ENCODE measurements at places on chromosomes 5 and 9. TPM values are rescaled to one million over a fixed set of nuclear protein-coding genes. Genes with fewer than 3 reads are reported as not detected.

- no peak overlapping the region for H3K4me3 ChIP-seq
- DNase-seq = no peak
- H3K36me3 ChIP-seq = no peaks in the 10 kb centered on the region
- H3K27me3 ChIP-seq = peaks cover 5% of the 10 kb centered on the region
- H3K4me1 ChIP-seq = no peaks in the 10 kb centered on the region
Measured at GRCh38 chr5:133904641-133905040, 63.8 kb downstream of the C5orf15 start.

DNA sequence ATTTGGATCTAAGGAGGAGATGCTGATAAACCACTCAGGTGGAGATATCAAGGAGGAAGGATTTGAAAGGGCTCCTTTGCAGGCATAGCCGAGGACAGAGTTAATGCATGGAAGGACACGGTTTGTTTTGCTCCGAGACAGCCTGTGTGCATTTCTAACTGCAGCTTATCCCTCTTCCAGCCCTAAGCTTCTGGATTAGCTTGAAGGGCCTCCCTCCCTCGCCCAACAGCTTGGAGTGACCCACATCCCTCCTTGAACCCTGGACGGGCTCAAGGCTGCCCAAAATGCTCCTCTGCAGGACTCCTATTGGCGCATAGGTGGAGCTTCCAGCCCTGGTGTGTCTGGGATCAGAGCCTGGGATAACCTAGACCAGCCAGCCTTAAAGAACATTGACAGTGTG lies 66.7 kb downstream of the PPARGC1B start:
- no peaks in the 10 kb centered on the region for H3K27me3 ChIP-seq
- no peak overlapping the region for H3K4me3 ChIP-seq
- no peak for DNase-seq
- H3K4me1 ChIP-seq = peaks cover 11% of the 10 kb centered on the region
- H3K27ac ChIP-seq = no peak overlapping the region

- no peak overlapping the region for H3K27ac ChIP-seq
- peaks cover 11% of the 10 kb centered on the region for H3K4me1 ChIP-seq
- H3K4me3 ChIP-seq = no peak overlapping the region
- DNase-seq = no peak
- no peaks in the 10 kb centered on the region for H3K36me3 ChIP-seq
- no peaks in the 10 kb centered on the region for H3K27me3 ChIP-seq
Measured at GRCh38 chr9:91534374-91534773, 110.7 kb upstream of the NFIL3 start.

DNA sequence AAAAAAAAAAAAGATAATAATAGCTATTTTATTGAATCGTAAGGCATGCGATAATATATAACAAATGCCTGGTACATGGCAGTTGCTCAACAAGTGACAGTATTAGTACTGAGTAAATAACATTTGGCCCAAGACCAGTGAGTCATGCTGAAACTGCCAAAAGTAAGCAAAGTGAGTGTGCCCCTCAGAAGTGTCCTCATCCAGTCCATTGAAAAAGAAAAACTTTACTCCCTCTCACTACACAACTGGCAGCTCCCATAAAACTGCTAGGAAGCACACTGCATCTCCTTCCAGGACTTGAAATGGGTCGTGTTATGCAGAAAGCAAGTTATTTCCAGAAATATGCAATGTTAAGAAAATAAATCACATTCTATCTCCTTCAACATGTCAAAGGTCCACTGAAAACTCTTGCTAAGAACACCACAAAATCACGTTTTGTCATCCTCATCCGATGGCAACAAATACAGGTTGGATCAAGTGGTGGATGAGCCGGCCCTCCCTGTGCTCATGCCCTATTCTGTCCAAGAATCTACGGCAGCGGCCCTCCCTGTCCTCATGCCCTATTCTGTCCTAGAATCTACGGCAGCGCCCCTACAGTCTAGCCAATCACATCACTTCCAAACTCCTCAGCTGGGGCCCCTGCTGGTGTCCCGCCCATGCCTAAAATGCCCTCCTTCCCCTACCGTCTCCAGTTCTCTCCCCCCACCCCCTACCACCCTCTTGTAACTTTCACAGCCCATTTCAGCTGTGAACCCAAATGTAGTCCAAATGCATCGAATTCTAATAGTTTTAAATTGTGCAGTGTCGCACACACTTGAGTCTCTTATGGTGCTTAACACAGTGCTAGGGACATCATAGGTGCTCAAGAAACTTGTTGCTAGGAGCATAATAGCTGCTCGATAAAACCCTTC lies 12.5 kb downstream of the PTCH1 start:
- H3K27me3 ChIP-seq = no peaks in the 10 kb centered on the region
- no peak overlapping the region for H3K4me3 ChIP-seq
- H3K4me1 ChIP-seq = peaks cover 6% of the 10 kb centered on the region
- H3K36me3 ChIP-seq = no peaks in the 10 kb centered on the region
- DNase-seq = no peak

Gene HMCN2
- polyA plus RNA-seq = not detected

Gene COL15A1
- polyA plus RNA-seq = not detected

Data from keratinocyte (primary cell).